Right renal pelvis (tissue), 4 donors: ENCODE measurements at places on chromosomes 5 and 9.

DNA sequence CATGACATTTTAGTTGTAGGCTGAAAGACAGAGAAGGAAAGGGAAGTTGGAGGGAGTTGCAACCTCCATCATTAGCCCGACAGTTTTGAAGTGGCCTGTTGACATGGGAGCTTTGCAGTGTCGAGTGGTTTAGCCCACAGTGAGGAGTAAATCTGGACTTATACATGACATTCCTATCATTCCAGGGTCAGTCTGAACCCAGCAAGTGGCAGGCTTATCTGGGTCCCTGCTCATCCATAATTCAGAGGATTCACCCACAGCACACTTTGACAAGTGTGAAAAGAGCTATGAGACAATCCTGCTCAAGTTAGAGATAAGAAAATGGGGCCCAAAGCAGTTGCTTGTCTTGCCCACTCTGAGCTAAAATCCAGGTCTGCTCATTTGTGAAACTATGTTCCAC is 8.4 kb upstream of the TNC start:
- DNase-seq: no peak

DNA sequence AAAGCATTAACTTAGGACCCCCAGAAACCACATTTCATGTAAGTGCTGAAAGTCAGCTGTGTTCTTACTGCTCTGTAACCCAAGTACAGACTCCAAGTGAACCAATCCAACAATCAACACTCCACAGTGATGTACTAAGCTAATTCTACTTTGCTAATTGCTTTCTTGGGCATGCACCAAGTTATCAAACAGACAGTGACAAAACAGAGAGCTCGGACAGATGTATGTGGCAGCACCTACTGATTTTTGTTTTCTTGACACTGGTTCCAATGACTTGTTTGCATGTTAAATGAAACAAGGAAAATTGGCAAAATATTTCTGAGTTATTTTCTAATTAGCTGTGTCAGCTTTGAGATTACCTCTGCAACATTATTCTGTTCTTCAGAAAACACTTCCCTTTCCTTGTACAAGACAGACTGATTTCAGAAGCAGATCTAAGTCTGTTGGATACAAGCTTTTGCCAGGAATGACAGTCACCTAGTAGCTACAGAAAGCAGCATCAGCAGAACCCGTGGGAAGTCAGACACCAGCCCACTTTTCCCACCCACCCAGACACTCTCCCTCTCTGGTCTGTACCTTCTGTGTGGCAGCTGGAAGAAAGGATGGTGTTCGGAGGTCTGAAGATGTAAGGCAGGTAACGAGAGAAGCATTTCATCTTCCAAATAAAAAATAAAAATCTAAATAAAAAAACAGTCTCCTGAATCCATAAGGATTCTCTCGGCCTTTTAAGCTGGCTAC is 176.7 kb upstream of the PPP2R2B start:
- DNase-seq: no peak

DNA sequence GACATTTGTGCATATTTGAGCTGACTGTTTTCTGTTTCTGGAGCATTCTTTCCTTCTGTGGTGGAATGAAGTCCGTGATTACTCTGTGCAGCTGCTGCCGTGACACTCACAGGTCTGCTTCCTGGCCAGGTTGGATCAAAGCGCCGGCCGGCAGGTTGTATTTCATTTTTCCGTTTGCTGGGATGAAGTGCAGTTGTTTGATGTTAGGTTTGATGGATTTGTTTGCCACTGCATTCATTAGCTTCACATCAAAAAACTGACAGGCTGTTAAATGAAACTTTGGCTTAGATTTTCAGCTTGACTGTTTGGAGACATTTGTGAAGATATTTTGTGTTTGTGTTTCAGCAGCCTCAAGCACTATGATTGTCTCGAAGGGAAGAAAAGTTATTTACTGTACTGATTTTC is 140.1 kb downstream of the KDM4C start:
- DNase-seq: peak; percentile 34

DNA sequence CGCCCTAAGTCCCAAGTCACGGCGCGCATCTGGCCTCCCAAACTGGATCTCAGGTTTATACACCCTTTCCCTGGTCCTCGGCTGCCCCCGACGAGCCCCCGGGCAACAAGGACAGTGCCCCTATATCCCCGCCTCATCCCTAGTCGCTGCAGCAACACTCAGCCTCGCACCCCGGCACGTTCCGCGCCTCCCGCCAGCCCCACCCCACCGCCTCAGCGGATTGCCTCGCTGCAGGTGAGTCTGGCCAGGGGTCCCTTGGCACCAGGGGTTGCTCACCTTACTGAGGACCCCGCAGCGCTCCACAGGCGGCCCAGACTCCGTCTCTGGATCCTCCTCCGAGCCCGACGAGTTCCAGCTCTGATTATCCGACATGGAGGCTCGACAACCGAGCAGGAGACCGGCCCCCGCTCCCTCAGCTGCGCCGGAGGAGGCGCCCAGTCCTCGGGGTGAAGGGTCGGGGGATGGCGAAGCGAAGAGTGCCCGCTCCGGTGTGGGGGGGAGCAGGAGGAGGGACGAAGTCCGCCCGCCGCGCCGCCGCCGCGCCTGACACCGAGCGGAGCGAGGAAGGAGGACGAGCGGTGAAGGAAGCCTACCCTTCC is 494 bp downstream of the CERT1 start:
- DNase-seq: peak; percentile 60

DNA sequence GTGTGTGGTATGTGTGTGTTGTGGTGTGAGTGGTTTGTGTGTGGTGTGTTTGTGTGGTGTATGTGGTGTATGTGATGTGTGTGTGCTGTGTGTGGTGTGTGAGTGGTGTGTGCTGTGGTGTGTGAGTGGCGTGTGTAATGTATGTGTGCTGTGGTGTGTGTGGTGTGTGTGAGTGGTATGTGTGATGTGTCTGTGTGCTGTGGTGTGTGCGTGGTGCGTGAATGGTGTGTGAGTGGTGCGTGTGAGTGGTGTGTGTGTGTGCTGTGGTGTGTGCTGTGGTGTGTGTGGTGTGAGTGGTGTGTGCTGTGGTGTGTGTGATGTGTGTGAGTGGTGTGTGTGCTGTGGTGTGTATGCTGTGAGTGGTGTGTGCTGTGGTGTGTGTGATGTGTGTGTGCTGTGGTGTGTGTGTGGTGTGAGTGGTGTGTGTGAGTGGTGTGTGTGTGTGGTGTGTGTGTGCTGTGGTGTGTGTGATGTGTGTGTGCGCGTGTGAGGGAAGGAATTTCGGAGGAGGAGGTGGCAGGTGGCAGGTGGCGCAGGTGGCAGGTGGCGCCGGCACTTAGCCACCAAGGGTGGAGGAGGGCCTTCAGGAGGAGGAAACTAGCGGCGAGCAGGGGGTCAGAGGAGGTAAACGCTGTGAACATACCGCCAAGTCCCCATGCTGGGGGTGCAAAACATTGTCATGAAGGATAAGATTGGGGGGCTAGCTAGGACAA is 191.8 kb downstream of the MELK start:
- DNase-seq: no peak
